ENCODE measurements at places on chromosomes 11 and 22.

- no peak for DNase-seq
Observed at GRCh38 chr11:73306069-73306841, 1.8 kb upstream of the ARHGEF17 start.

- no peak for DNase-seq
Observed at GRCh38 chr11:103396237-103396636, 287.0 kb downstream of the DYNC2H1 start.

GRCh38 chr11:57207168-57207567 lies 25.4 kb downstream of the LRRC55 start:
- no peak for DNase-seq

- DNase-seq = no peak
Observed at GRCh38 chr11:45881708-45882368, 3.6 kb upstream of the MAPK8IP1 start.

DNA sequence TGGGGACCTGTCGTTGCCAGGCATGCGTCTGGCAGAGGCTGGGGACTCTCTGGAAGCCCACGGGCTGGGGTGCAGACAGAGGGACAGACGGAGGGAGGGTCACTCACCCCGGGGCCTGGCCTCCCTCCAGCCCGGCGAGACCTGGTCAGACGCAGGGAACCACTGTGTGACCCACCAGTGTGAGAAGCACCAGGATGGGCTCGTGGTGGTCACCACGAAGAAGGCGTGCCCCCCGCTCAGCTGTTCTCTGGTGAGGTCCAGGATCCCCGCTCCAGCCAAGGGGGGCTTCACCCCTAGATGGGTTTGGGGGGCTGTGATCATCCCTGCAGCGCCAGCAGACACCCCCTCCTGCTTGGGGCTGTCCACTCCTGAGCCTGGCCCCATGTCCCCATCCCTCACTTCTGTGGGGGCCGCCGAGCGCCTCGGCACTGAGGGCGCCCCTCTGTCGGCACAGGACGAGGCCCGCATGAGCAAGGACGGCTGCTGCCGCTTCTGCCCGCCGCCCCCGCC lies 23.6 kb upstream of the MUC5B start:
- DNase-seq = no peak

- no peak for DNase-seq
Observed at GRCh38 chr11:87604350-87604749, 566.6 kb downstream of the TMEM135 start.

GRCh38 chr11:114847306-114847975 lies 169.1 kb downstream of the NXPE2 start:
- DNase-seq = no peak

- no peak for DNase-seq
Observed at GRCh38 chr11:34509336-34509876, 4.2 kb downstream of the ELF5 start.

DNA sequence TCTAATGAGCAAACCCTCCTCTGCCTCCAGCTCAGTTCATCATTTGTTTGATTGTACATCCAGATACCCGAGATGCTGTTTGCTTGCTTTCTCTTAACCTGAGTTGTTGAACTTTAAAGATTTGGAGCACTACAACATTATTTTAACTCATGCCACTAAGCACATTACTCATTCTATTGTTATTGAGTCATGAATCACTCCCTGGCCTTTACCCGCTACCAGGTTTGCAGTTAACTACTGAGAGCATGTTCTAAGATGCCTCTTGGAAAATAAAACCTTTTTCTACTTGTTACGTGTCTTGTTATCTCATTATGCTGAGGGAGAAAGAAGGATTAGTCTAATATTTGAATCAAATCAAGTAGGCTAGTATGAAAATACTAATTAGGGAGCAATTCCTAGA lies 720.6 kb upstream of the ANO5 start:
- no peak for DNase-seq

DNA sequence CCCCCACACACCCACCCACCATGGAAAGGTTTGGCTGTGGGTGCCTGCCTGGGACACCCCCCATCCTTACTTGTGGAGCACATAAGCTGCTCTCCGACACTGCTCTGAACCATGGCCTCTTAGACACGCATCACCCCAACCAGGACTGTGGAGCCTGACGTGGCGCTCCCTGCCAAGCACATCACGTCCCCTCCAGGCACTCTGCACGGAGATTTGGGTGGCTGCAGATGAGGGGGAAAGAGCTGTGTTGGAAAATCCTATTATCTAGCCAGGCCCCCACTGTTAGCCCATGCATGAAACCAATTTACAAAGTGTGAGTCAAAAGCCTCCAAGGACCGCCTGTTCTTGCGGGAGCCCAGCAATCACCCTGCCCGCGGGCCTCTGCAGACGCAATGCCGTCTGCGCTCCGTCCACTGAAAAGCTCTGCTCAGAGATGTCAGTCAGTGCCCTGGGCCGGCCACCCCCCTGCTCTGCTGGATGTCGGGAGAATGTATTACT lies 163.4 kb upstream of the NECTIN1 start:
- no peak for DNase-seq

DNA sequence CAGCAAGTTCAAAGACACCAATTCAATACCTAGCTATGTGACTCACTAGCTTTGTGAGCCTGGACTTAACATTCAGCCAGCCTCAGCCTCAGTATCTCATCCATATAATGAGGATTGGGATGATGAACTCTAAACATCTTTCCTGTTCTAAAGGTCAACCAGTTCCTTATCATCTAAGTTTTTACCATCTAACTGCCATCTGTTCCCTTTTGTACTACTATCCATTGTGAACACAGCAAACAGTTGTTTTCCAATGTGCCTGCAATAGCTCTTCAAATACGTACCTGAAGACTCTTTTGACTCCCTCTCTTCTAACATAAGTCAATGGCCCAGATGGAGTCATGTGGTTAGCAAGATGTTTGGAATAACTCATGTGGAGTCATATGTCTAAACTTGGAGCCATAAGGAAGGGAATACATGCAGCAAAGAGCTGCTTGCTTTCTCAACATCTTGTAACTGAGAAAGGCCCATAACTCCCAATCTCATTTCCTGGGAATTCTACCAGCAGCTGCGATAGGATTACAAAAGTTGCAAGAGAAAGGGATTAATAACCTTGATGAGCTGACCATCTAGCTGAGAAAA lies 19.4 kb downstream of the SYTL2 start:
- no peak for DNase-seq

DNA sequence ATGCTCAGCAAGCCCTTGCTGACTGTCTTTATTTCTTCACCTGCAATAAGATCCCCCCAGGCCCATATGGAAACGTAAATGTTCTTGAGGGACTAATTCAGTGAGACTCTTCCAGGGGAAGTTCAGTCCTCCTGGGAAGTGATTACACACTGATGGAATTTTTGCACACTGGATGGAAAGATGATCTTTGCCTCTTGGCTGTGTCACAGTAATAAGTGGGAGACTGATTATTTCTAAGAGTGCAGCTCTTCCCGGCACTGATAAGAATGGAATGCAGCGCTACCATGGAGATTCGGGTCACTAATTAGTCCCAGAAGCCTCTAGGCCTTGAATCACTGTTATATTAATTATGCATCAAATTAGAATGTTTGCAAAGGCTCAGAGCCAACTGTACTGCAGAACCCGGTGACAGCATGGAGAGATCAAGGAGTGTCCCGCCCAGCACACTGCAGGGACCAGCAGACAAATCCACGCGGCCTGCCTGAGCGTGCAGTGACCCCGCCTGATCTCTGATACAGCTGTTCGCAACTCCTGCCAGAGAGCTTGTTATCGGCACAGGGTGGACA lies 178.3 kb downstream of the SNX19 start:
- peak; percentile 91 for DNase-seq

DNA sequence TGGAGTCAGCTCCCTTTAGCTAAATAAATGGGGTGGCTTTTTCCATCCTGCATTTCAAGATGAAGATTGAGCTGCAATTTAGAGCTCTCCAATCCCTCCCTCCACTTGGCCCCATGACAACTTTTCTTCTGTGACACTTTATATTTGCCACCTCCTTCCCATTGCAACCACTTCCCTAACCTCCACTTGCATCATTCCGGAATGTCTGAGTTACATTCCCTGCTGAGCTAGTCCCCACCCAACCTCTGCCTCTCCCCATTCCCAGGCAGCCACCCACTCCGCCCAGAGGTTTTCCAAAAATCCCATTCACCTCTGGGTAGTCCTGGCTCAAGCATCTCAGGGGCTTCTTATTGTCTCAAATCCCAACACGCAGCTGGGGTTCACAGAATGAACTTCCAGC lies 24.7 kb downstream of the PC start:
- no peak for DNase-seq

- no peak for DNase-seq
Observed at GRCh38 chr11:97445561-97445960, 1055.7 kb downstream of the JRKL start.

DNA sequence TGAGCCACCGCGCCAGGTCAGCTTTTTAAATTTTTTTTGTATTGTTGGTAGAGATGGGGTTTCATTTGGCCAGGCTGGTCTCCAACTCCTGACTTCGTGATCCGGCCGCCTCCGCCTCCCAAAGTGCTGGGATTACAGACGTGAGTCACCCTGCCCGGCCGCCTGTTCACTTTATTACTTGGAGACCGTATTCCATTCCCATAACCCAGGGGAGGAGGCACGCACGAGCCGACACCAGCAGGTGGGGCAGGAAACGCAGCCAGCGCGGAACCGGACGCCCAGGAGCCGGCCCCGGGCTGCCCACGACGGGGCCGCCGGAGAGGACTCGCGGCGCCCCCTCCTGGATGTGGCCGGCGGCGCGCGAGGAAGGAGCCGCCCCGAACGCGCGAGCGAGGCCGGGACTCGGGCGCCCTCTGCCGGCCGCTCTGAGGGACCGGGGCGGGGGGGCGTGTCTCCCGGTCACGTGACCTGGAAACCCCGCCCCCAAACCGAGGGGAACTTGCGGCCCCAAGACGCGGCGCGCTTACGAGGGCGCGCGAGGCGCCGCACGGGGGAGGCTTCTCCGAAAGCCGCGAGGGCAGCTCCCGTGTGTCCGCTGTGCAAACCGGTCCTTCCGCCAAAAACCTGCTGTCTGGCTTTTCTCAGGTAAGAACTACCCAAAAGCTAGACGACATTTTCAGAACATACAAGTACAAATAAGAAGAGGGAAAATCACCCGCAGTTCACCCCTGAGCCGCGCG lies 11.6 kb upstream of the RNH1 start:
- peak; percentile 96 for DNase-seq

DNA sequence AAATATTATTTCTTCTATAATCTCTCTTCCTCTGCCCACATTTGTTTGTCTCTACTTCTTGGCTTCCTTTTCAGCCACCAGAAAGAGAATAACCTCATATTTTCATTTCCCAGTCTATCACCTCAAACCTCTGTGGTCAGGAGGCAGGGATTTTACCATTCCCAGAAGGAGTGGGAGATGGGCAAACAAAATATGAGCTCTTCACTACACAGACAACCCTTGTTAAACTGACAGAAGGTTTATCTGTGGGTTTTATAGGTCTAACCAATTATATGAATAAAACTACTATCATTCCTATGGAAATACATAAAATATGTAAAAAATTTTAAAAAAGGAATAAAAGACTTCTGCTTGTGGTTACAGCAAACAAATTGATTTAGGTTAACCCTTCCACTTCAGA lies 160.0 kb upstream of the TRPC6 start:
- no peak for DNase-seq

- DNase-seq = peak; percentile 73
Observed at GRCh38 chr22:32660292-32660691, 141.2 kb upstream of the TIMP3 start.

DNA sequence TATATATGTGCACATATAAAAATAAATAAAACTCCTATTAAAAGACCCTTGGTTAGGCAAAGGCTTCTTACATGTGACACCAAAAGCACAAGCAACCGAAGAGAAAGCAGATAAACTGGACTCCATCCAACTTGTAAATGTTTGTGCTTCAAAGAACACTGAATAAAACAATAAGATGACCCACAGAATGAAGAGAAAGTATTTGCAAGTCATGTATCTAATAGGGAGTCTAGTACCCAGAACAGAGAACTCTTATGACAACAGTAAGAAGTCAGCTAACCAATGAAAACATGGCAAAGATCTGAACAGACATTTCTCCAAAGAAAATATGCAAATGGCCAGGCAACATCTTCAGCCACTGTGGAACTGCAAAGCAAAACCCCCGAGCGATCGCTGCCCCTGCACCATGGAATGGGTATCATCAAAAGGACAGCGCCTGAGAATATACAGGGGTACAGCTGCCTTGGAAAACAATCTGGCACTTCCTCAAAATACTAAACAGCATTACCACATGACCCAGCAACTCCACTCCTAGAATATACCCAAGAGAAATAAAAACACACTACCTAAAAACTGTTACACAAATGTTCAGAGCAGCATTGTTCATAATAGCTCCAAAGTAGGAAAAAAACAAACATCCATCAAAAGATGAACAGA lies 17.2 kb downstream of the BRD1 start:
- DNase-seq = no peak

- DNase-seq = no peak
Observed at GRCh38 chr11:105226091-105226490, 86.5 kb upstream of the CARD18 start.

DNA sequence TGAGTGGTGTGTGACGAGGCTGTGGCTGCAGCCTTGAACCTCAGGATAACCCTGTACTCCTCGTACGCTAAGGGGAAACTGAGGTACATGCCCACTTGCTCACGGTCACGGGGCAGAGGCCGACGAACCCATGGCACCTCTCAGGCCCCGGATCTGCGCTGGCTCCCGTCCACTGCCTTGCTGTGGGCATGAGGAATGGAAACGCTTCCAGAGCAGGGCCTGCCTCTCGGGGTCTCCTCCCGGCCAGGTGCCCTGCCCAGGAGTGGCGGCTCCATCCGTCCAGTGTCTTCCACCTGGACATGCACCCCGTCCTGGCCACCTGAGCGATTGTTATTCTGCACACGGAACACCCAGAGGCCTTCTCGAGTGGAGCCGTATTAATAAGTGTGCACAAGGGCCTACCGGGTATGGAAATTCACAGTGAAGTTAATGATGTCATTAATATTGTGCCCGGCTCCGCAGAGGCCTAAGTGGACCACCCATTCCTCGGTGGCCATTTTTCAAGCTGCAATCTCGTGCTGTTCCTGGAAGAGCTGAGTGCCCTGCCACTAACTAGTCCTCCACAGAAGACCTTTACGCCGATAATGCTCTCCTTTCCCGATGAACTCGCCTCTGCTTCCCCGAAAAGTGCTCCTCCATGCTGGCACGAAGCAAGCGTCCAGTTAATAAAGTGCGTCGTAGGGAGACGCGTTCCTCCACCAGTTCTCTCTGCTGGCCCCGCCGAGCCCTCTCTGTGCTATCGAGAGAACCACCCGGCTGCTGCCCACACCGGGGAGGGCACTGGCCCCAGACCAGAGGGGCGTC lies 927.9 kb downstream of the BRD1 start:
- DNase-seq = no peak

DNA sequence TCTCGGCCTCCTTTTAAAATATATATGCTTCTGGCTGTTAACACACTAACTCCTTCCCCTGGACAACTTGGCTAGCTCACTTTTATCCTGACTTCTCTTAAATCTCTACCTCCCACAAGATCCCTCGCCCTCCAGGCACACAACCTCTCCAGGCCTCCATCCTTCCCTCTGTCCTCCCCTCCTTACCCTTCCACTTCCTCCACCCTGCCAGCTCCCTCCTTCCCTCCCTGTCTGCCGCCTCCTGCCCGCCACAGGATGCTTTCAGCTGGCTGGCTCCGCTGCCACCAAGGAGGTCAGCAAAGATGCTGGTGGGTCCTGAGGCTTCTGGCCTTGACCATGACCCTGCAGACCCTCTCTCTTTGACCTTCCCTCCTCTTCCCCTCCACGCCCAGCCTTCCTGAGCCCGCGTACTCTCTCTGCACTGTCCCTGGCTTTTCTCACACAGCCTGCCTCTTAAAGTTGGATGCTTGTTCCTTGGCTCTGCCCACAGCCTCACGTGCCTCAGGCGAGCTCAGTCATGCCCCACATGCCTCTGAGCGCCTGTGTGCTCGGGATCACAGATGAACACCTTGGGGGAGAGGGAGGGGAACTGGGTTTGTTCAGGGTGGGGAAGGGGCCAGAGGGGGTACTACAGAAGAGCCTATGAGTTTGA lies 6.7 kb downstream of the NFAM1 start:
- no peak for DNase-seq
